ENCODE measurements at places on chromosomes 11 and 22.

DNA sequence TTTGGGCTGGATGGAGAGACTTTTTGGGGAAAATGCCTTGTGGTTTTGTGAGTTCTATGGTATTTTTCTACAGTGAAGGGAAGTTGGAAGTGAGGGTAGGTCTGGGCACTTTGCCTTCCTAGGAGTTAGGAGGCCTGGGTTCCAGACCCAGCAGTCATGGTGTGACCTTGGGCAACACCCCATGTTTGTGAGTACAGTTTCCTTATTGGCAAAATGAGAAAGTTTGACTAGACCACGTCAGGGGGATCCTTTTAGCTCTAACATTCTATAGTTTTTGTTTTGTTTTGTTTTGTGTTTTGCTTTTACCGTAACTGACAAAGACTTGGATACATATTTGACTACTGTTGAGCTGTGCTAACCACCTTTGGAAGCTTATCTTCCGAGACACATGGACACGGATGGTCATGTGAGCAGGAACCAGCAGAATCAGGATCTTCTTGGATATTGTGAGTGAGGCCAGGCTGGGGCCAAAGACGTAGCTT is 109.0 kb downstream of the PKNOX2 start:
- no peak for DNase-seq

- no peak for DNase-seq
Measured at GRCh38 chr11:17642980-17643379, 76.4 kb upstream of the MYOD1 start.

- DNase-seq: no peak
Measured at GRCh38 chr11:64157631-64158394, 8.1 kb downstream of the MACROD1 start.

DNA sequence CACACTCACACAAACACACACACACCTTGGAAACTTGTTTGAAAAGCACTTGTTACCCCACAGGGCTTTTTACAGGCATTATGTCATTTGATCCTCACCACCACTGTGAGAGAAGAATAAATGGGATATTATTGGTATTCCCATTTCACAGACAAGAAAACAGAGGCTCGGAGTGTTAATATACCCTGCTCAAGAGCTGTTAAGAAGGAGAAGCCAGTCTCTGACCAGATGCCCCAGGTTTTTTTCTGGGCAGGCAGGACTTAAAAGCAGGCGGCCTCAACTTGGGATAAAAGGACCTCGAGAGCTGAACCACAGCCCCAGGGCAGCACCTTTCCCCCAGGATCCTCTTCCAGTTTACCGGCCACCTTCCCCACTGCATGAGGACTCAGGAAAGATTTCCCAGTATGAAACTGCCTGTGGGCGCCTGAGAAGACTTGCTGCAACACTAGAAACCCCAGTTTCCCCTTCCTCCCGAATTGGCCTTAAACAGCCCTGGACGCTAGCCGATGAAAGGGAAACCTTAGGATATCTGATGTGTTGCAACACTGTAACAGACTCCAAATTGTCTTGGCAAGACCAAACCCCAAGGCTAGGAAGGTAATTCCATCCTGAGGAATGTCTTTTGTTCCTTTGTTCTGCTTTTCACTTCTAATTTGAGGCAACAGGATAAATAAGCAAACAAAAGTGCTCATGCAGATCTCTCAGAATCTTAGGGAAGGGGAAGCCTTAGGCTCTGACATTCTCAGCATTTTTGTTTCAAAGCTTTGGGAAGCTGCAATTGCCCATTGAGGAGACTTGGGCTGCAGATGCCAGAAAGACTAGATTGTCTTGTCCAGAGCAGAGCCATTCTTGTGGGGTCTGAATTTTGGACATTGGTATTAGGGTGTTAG is 173.5 kb downstream of the TRIM29 start:
- DNase-seq: no peak

DNA sequence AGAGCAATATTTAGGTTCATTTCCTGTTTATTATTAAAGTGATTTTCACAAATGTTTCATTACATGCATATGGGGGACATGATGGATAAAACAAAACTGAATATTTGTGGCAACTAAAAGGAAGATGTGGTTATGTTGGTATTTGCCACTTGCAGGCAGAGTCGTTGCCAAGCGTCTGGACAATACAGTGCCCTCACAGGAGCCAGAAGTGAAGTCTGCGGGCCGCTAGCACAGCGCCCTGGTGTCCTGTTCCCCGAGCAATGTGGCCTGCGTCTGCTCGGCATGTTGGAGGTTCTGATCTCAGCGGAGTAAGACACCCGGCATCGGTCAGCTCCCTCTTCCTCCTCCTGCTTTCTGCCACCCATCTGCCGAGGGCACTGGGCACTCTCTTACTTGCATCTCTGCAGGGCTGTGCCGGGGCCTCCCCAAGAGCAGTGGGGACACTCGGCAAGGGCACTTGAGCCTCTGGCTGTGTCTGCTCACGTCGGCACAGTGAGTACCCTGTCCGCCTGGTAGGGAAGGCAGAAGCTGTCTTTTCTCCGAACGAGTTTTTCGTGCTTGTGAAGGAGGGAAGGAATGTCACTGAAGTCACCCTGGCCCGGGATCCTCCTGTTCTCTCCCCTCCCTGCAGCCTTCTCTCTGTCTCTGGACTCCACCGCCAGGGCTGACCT is 10.5 kb upstream of the TTLL12 start:
- no peak for DNase-seq

- no peak for DNase-seq
Measured at GRCh38 chr11:94806014-94806413, 37.9 kb downstream of the AMOTL1 start.

- DNase-seq: no peak
Measured at GRCh38 chr11:124085997-124086846, 29.0 kb upstream of the VWA5A start.
